ENCODE measurements at places on chromosomes 3 and 15. TPM values are rescaled to one million over a fixed set of nuclear protein-coding genes. Genes with fewer than 3 reads are reported as not detected.

- no peak for DNase-seq
Observed at GRCh38 chr15:40314723-40315276, 7.1 kb upstream of the PLCB2 start.

- DNase-seq, result no peak
Observed at GRCh38 chr3:119990888-119991287, 103.4 kb downstream of the GSK3B start.

GRCh38 chr3:34683851-34684250, 885.4 kb downstream of the PDCD6IP start:
- DNase-seq, result no peak

- no peak for DNase-seq
Observed at GRCh38 chr15:34812369-34812768, 17.0 kb upstream of the ACTC1 start.

DNA sequence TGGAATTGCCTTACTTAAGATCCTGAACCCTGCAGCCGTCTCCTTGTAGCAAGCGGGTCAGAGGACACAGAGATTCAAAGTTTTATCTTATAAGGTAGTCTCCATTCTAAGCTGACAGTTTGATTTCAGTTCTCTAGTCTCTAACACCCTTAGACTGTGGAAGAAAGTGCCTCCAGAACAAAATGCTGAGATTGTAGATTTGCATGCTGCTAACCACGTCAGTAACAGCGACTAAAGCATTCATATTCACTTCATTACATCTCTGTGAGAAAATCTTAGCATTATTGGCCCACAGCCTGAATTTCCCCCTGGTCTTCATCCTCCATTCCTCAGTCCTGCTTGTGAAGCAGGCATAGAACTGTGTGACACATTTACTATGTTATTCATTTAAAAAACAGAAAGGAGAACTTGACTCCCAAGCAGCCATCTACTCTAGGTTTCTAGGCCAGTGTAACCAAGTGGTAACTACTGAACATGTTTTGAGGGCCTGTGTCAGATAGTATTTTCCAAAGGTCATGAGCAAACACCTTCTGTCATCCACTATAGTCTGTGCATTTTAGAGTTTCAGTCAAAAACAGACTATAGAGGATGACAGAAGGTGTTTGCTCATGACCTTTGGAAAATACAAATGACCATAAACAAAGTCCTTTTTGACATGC, 27.4 kb downstream of the ARIH2 start:
- DNase-seq, result no peak

GRCh38 chr3:171727288-171727687, 83.0 kb downstream of the PLD1 start:
- DNase-seq, result no peak

CLRN1 gene
- not detected for total RNA-seq

UQCRC1 gene
- 278 TPM for total RNA-seq

RASL12 gene
- total RNA-seq, result 8.8 TPM

MED12L gene
- total RNA-seq, result 0.25 TPM

RYR3 gene
- total RNA-seq, result 3.3 TPM

CILP gene
- total RNA-seq, result 116 TPM
